ENCODE measurements at places on chromosomes 4 and X.

DNA sequence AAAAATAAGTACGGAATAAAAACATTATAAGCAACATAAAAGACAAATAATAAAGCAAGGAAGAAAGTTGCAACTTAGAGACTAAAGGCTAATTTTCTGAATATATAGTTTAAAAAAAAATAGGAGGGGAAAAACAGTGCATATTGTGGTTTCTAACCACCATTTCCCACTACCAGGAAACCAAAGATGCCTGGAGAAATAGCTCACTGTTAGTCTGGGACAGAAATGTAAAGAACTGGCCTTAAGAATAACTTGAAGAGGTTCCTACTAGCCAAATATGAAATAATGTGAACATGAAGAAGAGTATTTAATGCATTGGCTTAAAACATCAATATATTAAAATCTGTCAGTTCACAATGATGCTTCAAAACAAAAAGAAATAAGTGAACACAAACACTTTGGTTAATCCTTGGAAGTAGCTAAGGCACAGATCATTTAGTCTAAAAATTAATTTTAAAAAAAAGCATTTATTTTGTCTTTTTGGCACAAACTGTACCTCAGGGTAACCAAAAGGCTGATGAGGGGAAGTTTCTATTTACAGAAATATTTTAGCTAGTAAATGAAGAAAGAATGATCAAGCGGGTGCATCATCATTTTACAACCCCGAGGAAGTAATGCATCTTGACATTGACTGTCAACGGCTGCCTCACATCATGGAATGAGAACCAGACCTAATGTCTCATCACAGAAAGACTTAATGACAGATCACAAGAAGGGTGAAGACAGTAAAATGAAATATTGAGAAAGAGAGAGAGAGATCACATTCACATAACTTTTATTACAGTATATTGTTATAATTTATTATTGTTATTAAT, 297.2 kb upstream of the LDB2 start:
- DNase-seq: no peak

DNA sequence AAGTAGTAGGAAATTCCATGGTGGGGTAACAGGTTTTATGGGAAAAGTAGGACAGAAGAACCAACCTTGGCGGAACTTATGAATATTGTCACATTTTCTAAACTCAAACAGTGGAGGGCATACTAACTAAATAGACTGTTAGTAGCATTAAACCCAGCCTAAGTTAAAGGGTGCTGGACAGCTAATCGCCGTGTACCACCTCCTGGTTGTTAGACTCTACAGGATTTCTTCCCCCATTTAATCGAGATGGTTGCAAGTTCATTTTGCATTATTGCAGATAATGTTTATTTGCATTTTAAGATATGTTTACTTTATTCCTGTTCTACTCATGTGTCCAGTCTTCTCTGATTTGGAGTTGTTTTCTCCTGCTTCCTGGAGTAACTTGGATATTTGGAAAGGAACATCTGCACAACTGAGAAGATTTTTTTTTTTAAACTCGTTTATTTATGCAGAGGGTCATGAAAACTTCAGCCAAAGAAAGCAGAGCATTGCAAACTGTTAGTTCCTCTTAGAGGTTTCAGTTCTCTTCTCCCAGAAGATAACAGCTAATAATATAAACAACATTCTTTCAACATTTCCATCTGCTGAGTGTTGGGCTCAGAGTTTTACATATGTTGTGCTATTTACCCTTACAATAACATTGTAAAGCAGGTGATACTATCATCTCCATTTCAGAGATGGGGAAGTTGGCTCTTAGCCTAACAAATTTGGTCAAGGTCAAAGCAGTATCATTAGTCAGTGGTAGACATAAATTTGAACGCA, 51.5 kb upstream of the TBC1D9 start:
- DNase-seq: no peak

DNA sequence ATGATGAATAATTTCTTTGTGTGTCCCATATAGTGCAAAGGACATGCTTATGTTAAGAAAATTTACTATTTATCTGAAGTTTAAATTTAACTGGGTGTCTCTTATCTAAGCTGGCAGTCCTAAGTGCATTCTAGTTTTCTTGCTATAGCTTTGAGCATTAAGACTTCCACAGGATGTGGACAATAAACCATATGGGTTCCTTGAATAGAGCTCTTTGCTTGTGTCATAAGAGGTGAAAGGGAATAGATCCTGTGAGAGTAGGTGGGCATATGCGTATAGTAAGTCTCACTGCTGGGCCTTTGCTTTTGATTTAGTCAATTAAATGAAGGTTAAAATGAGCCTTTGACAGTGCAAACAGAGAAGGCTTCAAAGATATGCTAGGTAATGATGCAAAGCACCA, 223.4 kb upstream of the GYPA start:
- DNase-seq: no peak

- peak; percentile 68 for DNase-seq
Measured at GRCh38 chrX:10159145-10159468, 2.3 kb downstream of the CLCN4 start.

- DNase-seq: no peak
Measured at GRCh38 chr4:171650543-171650942, 162.7 kb upstream of the GALNTL6 start.

DNA sequence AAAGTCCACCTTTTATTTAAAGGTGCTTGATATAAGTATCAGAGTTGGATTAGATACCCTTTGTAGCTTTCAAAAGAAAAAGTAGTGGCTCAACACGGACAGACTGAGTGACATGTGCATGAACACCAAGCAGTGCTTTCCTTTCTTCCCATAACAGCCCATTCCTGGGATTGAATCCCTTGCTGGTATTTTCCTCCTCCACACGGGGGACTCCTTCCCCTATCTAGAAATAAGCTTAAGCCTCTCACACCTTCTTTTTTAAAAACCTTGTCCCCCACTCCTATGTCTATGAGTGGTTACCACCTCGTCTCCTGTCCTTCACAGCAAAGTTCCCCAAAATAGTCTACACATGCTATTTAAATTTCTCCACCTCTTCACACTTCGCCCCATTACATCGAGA, 5.1 kb downstream of the AP1S2 start:
- DNase-seq: no peak

- DNase-seq: no peak
Measured at GRCh38 chr4:164012396-164013027, 518.0 kb downstream of the TMA16 start.

DNA sequence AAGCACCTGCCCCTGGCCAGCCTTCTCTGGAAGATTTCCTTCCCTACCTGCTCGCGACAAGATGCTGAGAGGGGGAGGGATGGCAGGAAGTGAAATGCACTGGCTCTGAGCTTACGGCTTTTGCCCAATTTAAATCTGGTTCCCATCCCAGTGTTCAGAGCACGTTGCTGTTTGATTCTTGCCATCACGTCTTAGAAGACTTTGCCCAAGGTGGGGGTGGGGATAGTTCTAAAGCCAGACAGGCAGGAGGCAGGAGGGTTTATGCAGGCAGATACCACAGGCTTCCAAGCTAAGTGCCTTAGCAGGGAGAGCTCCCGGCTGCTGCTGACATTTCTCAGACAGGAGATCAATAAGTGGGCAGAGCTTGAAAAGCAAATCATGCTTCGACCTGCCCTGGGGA, 393.9 kb downstream of the MID1IP1 start:
- no peak for DNase-seq

- no peak for DNase-seq
Measured at GRCh38 chr4:95215991-95216605, 332.7 kb downstream of the UNC5C start.

DNA sequence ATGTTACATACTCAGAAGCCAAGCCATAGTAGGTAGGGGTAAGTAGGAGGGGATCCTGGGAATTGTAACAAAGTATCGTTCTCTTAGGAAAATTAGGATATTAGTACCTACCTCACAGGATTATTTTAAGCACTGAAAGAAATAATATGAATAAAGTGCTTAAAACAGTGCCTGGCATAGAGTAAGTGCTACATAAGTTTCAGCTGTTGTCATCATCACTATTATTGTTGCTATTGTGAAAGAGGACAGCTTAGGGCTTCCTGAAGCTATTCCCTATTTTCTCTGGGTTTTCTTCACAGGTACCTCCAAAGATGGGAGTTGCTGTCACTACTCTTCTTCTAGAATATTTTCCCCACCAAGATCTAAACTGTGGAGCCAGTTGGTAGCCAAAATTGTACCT, 443.7 kb upstream of the FGF16 start:
- DNase-seq: no peak

GRCh38 chrX:39133971-39134370, 332.7 kb downstream of the MID1IP1 start:
- DNase-seq: no peak

- DNase-seq: no peak
Measured at GRCh38 chr4:25938787-25939186, 24.8 kb downstream of the SMIM20 start.

- peak; percentile 2 for DNase-seq
Measured at GRCh38 chrX:103629318-103630170, 769 bp downstream of the TCEAL1 start.

DNA sequence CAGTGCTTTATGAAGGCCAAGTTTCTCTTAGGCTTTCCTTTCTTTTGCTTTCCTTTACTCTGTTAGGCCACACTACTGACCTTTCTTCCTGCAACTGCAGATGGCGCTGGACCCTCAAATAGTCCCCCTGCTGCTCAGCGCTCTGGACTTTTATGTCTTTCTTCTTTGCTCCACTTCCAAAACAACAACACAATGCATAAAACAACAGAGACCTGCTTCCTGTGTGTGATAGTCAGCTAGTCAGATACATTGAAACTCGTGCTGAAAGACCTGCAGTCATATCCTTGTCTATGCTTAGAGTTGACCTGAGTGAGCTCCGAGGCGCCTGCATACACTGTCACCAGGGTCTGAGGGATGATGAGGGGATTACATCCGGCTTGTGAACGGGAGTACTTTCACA, 108.9 kb upstream of the TEX13D start:
- DNase-seq: no peak

DNA sequence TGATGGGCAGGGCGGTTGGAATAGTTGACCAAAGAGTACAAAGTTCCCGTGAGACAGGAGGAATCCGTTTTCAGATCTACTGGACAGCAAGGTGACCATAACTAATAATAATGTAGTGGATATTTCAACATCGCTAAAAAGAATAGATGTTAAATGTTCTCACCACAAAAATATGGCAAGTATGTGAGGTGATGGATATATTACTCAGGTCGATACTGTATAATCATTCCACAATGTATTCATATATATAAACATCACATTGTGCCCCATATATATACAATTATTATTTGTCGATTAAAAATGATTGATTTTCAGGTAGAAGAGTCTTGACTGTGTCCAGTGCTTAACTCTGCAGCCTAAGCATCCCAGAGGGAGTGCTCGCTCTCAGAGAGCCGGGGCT, 141.6 kb upstream of the TENM3 start:
- no peak for DNase-seq

DNA sequence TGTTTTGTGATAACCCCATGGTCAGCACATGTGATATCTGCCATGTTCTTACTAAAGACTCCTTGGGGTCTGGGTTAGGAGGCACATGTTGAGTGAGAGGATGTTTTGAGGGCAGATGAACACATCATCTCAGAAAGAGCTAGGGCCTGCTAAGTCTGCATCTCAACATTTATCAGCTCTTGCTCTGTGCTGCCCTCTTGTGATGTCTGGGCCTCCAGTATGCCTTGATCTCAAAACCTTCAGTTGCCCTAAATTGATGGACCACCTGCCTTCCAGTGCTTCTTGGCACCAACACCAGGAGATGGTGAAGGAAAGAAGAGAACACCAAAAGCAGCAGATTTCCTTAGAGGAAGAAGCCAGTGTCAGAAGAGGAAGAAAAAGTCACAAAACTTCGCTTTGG, 22.5 kb downstream of the MID1 start:
- DNase-seq: peak; percentile 8

DNA sequence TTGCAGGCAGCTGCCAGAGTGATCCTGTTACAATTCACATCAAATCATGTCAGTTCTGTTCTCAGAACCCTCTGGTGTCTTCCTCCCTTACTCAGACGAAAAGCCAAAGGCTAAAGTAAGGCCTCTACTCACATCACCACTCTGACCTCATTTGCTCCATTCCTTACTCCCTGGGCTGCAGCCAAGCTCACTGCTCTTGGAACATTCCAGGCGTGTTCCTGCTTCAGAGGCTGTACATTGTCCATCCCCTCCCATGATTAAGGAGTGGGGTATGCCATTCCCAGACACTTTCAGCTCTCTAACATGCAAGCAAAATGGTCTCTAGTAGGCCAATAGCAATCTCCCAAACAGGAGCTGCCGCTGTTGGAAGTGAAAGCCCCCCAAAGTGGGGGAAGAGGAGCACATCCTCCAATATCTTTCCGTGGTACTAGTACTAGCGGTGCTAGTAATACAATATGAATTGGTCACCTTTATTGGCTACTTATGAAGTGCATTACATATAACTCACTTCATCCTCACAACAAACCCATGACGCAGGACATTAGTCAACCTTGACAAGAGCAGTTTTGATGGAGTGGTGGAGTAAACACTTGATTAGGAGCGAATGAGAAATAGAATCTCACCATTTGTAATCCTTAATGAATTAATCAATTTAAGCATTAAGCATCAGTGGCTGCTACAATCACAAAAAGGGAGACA, 15.0 kb downstream of the GAB3 start:
- no peak for DNase-seq

DNA sequence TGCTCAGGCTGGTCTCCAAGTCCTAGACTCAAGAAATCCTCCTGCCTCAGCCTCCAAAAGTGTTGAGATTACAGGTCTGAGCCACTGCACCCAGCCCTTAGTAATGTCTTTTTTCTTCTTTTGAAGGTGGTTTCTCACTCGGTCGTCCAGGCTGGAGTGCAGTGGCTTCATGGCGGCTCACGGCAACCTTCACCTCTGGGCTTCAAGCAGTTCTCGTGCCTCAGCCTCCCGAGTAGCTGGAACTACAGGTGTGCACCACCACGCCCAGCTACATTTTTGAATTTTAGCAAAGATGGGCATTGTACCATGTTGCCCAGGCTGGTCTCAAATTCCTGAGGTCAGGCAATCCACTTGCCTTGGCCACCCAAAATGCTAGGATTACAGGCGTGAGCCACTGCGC, 32.3 kb upstream of the ASMTL start:
- DNase-seq: no peak

GRCh38 chrX:13685126-13685763, 3.7 kb upstream of the RAB9A start:
- no peak for DNase-seq

GRCh38 chrX:153600032-153600373, 1.1 kb upstream of the CCNQ start:
- no peak for DNase-seq

DNA sequence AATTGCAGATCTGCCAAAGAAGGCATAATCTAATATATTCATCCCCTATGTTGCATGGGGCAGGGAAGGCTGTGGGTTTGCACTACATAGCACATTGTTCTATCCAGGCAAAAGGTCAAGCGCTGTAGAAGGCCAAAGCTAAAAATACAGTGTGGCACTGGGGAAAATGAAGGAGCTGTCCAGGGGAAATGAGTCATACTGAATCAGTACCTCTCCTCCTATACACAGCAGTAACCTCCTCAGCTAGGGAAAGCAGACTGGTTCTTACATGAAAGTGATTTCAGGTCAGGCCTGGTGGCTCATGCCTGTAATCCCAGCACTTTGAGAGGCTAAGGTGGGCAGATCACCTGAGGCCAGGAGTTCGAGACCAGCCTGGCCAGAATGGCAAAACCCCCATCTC, 31.0 kb upstream of the SLC25A4 start:
- DNase-seq: no peak

All from hematopoietic multipotent progenitor cell treated with erythropoietin and hydrocortisone succinate and interleukin-3 and kit ligand, for 15 days (in vitro differentiated cells).